ENCODE measurements at places on chromosomes 2 and 18. TPM values are rescaled to one million over a fixed set of nuclear protein-coding genes. Genes with fewer than 3 reads are reported as not detected.
A peak's percentile ranks its signal among the peaks of the same experiment; 100 is the strongest.

Gene PAIP2B
- 53.2 TPM for total RNA-seq

Gene RBFA
- 32.2 TPM for total RNA-seq

GRCh38 chr2:37180006-37180639, 8.3 kb downstream of the SULT6B1 start:
- H3K27ac ChIP-seq, result no peak overlapping the region
- no peak overlapping the region for H3K4me3 ChIP-seq
- no peaks in the 10 kb centered on the region for H3K36me3 ChIP-seq
- H3K27me3 ChIP-seq, result no peaks in the 10 kb centered on the region
- H3K4me1 ChIP-seq, result no peaks in the 10 kb centered on the region
- no peak for DNase-seq

GRCh38 chr2:201956361-201956760, 77.3 kb upstream of the FZD7 start:
- no peaks in the 10 kb centered on the region for H3K36me3 ChIP-seq
- no peaks in the 10 kb centered on the region for H3K4me1 ChIP-seq
- DNase-seq, result no peak
- no peak overlapping the region for H3K27ac ChIP-seq
- no peaks in the 10 kb centered on the region for H3K27me3 ChIP-seq

Gene CLEC4F
- total RNA-seq, result not detected

Gene GPAT2
- total RNA-seq, result 3.5 TPM

DNA sequence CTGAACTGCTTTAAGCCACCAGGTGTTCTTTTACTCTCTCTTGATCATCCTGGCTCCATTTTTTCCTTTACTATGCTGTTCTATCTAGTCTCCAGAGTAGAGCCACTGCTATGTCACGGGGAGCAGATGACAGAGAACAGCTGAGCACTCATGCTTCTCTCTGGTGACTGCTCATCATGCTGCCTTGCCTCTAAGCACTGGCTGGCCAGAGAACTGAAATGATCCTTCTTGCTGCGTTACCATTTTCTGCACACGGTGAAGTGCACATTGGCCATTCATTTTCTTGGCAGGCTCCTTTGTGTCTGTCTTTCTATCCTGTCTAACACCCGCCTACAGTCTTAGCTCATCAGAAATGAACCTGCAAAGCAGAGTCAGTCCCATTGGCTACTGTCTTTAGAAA, 86.0 kb downstream of the KCTD1 start:
- H3K4me1 ChIP-seq, result no peaks in the 10 kb centered on the region
- H3K36me3 ChIP-seq, result peaks cover 7% of the 10 kb centered on the region
- no peaks in the 10 kb centered on the region for H3K27me3 ChIP-seq
- H3K27ac ChIP-seq, result no peak overlapping the region
- no peak overlapping the region for H3K4me3 ChIP-seq

Gene ANKRD30BL
- total RNA-seq, result not detected

GRCh38 chr2:158212301-158212700, 110.6 kb downstream of the UPP2 start:
- no peaks in the 10 kb centered on the region for H3K36me3 ChIP-seq
- DNase-seq, result no peak
- no peak overlapping the region for H3K27ac ChIP-seq
- H3K4me3 ChIP-seq, result no peak overlapping the region
- no peaks in the 10 kb centered on the region for H3K4me1 ChIP-seq

DNA sequence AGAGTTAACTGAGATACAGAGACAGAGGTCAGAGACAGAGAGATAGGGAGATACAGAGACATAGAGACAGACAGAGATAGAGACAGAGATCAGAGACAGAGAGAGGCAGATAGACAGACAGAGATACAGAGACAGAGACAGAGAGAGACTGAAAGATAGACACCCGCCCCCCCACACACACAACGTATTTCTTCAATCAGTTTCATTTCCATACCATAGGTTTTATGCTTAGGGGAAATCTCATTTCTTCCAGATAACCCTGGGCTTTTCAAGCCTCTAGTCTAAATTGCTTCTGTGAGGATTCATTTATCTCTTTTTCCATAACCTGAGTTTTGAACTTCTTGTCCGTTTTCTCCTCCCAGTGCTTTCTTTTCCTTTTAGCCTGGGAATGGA, 94.6 kb downstream of the CD8B2 start:
- no peak overlapping the region for H3K27ac ChIP-seq
- peak overlapping the region; percentile 48 for H3K4me3 ChIP-seq
- H3K4me1 ChIP-seq, result peaks cover 8% of the 10 kb centered on the region
- no peaks in the 10 kb centered on the region for H3K36me3 ChIP-seq

GRCh38 chr2:27164960-27165763, 16.4 kb downstream of the TCF23 start:
- H3K4me1 ChIP-seq, result no peaks in the 10 kb centered on the region
- no peak overlapping the region for H3K4me3 ChIP-seq

Gene TTC32
- 2.6 TPM for total RNA-seq

GRCh38 chr2:71797035-71797810, 343.9 kb downstream of the DYSF start:
- H3K4me3 ChIP-seq, result no peak overlapping the region
- no peaks in the 10 kb centered on the region for H3K27me3 ChIP-seq
- no peak for DNase-seq
- peaks cover 19% of the 10 kb centered on the region for H3K4me1 ChIP-seq
- no peak overlapping the region for H3K27ac ChIP-seq

DNA sequence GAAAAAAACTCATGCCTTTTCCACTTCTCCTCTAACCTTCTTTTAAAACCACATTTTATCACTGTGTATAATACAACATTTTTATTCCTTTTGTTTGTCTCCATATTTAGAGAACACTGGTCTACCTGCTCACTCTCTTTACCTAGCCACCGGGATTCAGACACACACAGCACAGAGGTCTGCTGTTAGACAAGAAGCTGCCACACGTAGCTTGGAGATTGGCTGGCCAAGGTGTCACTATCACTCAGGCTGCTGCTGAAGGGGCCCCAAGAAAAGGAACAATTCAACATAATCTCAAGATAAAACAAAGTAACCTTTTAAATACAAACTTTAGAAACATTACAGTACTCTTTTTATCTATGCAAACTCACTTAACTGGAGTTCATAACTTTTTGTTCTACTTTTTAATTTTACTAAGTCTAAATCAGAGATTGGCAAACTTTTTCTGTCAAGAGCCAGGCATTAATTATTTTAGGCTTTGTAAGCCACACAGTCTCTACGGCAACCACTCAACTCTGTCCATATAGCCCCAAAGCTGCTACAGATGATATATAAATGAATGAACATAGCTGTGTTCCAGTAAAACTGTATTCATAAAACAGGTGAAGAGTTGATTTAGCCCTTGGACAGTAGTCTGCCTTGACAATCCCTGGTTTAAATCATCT, 25.8 kb downstream of the FEZ2 start:
- no peak overlapping the region for H3K4me3 ChIP-seq
- peaks cover 55% of the 10 kb centered on the region for H3K36me3 ChIP-seq
- no peak overlapping the region for H3K27ac ChIP-seq
- no peaks in the 10 kb centered on the region for H3K27me3 ChIP-seq
- no peaks in the 10 kb centered on the region for H3K4me1 ChIP-seq
- no peak for DNase-seq
